Fibroblast of skin of abdomen (primary cell): ENCODE measurements at places on chromosomes 6 and 20.
A peak's percentile ranks its signal among the peaks of the same experiment; 100 is the strongest.

- DNase-seq: peak; percentile 75
Measured at GRCh38 chr6:125314009-125314581, 12.3 kb upstream of the HDDC2 start.

DNA sequence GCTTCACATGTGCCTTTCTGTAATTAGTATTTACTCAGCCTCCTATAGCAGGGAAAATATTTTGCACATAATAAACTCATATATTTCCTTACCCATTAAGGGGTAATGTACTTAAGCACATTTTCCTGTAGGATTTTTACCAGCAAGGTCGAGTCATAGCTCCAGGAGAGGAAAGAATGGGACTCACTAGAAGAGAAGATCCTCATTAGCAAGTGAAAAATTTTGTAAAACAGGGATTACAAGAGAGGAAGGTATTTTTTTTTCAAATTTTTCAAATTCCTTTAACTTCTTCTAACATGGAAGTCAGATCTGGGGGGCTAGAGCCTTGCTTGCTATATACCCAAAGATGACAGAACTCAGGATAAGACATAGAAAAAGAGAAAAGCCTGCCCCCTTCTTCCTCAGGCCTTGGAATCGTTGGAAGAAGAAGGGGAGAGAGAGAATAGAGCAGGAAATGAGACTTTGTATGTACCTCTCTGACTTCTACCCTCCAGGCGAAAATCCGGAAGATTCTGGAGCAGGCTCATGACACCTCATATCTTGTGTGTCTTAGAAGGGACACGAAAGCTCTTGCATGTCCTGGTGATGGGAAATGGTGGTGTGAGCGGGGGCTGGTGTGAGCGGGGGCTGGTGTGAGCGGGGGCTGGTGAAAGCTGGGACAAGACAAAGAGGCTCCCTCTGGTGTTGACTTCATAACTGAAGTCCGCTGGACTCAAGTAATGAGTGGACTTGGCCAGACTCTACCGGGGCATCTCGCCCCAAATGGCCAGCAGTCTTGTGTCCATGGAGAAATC, 256.9 kb upstream of the PLCB4 start:
- DNase-seq: no peak

DNA sequence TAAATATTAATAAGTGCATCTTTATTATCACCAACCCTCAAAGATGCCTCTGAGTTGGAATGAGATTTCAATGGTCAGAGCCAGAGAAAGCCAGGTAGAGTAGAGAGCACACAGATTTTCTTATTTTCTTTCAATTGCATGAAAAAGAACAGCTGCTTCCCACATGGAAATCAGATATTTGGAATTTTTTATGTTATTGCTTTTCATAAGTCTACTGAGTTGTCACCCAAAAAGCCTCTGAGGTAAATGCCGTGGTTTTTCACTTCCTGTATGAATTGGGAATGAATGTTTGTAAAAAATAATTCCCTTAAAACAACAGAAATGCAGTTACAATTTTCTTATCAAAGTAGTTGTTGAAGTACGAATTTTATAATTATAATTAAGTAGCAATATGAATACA, 563.1 kb downstream of the RFPL4B start:
- DNase-seq: peak; percentile 83

DNA sequence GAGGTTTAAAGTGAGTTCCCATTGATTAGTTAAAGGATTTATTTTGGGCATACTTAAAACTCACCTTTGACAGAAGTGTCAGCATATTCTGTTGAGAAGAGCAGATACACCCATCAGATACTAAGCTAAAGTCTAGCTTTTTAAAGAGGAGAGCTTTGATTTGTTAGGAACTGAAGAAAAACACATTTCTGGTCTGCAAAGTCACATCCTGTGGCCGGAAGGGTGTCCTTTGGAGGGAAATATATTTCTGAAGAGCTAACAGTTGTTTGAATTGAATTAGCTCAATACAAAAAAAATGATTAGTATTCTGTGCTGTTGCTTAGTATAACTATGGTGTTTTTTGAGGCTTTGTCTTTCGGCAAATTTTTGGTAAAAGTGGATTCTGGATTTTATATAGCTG, 302.7 kb downstream of the RFPL4B start:
- DNase-seq: no peak

DNA sequence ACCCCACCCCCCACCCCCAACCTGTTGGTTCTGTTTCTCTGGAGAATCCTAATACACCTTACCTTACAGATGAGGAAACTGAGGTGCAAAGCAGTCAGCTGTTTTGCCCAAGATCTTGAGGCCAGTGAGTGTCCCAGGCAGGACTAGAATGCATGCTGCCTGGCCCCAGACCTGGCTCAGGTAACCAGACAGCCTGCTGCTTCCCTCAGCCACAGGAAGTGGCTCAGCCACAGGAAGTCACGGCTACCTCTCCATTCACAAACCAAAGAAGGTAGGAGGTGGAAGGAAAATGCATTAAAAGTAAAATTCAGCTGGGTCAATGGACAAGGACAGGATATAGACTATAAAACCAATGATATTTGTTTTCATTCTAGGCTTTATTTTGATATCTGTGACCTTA, 517.6 kb downstream of the CD83 start:
- no peak for DNase-seq

- DNase-seq: no peak
Measured at GRCh38 chr6:71279321-71279720, 9.3 kb upstream of the OGFRL1 start.

GRCh38 chr6:136586295-136586694, 36.1 kb upstream of the MAP7 start:
- peak; percentile 90 for DNase-seq

DNA sequence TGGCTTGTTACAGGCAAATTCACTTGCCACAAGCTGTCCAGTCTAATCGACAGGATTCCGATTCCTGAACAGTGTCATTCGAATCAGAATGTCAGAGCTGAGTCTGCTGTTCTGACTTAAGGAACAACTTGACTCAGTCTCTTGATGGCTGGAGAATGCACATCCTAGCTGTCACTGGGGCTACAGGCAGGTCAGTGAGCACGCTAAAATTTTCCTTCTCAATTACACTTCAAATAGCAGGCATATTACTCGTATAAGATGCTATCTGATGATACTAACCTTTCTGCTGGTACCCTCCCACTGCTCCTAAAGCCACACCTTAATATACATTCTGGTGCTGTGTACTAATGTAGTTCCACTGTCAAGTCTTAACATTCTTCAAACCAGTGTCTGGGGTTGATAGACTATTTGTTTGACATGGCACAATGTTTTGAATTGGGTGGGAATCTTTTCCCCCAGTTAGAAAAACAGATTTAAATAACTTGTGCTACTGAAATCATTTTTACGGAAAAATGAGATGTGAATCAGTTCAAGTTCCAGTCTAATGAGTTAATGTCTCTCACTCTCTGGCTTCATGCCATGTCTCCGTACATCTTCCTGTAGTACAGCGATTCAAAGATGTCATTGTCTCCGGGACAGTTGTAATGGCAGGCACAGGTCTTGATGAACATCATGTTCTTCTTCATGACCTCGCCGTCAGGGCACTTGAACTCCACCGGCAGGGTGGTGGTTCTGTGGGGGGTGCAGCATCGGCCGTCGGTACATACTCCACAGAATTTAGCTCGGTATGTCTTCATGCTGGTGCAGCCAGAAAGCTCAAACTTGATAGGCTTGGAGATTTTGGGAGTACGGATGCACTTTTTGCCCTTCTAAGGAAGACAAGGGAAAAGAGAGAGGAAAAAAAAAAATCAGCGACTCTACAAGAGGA, 2.2 kb downstream of the CCN2 start:
- DNase-seq: peak; percentile 69

DNA sequence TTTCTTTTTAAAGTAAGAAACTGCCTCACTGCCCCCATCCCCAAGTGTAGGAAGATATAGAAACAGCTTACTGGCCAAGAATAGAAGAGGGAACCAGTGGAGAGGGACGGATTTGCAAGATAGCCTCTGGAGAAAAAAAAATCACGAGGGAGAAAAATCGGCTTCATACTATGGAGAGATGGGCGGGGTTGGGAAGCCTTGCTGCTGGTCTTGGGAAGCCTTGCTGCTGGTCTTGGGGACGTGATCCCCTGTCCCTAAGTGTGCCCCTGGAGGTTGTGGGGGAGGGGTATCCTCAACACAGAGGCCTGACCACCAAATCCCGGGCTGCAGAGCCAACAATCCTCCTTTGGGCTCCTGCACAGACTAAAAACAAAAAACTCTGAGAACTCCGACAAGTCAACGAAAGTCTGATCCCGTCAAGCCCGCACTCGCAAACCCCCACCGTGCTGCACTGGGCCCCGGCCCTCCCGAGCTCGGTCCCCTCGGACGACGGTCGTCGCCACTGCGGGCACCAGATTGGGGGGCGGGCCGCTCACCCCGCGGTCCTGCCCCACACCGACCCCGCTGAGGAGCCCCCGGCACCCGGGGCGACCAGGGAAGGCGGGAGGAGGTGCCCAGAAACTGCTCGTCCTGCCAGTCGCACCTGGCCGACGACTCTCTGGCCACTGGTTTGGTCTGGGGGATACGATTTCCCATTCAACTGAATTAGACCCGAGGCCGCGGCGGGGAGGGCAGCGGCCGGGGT, 750 bp downstream of the MAP7 start:
- no peak for DNase-seq

- no peak for DNase-seq
Measured at GRCh38 chr6:90241229-90241880, 55.3 kb downstream of the BACH2 start.

GRCh38 chr6:126300126-126300525, 39.8 kb upstream of the CENPW start:
- no peak for DNase-seq

- DNase-seq: no peak
Measured at GRCh38 chr20:25030007-25030648, 27.8 kb downstream of the ACSS1 start.

GRCh38 chr20:8983478-8984345, 85.2 kb upstream of the PLCB4 start:
- DNase-seq: no peak

DNA sequence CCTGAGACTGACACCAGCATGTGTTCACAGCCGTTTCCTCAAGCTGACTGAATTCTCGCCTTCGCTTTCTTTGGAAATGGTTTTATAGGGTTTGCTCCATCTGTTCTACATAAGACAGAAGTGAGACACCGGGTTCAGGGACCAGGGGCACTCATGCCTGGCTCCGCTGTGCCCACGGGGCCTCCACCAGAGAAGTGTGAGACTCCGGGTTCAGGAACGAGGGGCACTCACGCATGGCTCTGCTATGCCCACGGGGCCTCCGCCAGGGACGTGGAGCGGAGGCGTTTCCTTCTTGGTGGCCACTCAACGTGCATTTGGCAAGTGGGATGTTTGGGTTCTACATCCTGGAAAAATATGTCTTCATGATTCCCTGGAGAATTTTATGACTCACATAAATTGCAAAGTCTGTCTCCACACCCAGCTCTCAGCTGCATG, 106.6 kb downstream of the RNASET2 start:
- peak; percentile 4 for DNase-seq

DNA sequence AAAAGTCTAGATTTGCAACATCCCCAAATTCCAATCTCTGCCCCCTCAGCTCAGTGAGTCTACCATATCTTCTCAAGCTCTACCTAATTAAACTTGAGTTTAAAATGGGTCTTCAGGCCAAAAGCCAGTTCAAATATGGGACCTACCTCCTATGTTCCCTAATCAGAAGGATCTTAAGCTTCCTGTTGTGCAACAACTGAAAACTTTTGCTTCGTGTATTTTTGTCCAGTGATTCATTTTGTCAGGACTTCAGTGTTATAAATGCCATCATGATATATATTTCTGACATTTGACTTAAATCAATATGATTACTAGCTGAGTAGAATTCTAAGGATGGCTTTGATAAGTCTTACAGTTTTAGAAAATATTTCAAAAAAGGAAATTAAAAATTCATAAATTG, 622.6 kb upstream of the PTCHD4 start:
- DNase-seq: no peak

DNA sequence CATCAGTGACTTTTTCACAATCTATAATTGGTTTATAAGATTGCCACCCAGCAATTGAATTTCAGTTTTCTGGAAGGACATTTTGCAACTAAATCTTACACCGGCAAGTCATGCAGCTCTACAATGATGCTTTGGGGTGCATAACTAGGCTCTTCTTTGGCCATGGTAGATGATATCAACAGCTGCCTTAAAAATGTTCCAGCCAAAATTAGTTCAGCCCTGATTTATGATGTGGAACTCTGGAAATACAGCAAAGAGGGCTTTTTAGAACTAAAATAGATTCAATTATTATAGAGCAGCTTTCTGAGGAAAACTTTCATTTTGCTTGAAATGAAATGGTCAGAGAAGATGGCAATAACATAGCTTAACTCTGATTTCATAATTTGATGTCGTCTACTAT, 18.4 kb upstream of the MCM9 start:
- DNase-seq: no peak

GRCh38 chr20:38094373-38094891, 60.9 kb downstream of the RPRD1B start:
- DNase-seq: peak; percentile 62

GRCh38 chr6:157533048-157533871, 152.3 kb downstream of the ZDHHC14 start:
- no peak for DNase-seq

- DNase-seq: no peak
Measured at GRCh38 chr6:134318236-134318973, 493 bp upstream of the SGK1 start.

DNA sequence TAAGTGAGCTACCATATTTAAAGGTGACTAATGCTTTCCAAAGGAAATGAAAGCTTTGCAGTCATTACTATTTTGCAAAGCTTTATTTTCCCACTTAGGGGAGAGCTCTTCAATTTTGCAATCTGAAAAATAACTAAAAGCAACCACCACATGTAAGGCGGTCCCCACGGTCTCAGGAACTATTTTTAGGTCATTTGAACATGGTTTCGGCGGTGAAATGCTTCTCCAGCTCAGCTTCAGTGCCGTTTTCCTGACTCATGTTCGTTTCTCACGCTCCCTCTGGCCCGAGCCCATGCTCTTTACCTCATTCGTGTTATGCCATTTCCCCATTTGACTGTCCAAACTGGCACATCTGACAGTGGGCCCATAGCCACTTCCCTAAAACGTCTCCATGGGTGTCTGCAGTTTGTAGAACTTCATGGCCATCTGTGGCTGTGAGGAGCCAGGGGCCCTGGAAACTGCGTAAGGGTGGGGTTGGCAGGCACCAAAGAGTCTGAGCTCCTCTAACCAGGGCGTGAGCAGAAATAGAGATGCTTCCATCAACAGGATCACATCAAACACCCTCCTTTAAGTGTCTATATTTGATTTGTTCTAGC, 46.5 kb downstream of the ADTRP start:
- peak; percentile 22 for DNase-seq

DNA sequence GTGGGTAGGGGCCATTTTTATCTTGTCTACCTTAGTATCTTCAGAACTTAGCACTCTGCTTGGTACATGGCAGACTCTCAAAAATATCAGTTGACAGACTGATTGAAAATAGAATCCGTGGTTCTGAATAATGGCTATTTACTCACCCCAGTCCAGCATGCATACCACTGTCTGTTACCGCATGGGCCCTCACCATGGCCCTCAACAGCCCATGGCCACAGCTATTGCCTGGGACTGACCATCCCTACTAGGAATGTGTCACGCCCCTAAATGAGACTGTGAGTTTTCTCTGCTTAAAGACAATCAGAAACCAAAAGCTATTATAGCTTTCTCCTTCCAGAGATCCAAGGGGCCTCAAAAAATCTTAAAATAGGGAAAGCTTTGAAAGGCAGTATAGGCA, 207.7 kb downstream of the ATXN1 start:
- DNase-seq: no peak
